ENCODE measurements at places on chromosomes 4 and X. TPM values are rescaled to one million over a fixed set of nuclear protein-coding genes. Genes with fewer than 3 reads are reported as not detected.

DNA sequence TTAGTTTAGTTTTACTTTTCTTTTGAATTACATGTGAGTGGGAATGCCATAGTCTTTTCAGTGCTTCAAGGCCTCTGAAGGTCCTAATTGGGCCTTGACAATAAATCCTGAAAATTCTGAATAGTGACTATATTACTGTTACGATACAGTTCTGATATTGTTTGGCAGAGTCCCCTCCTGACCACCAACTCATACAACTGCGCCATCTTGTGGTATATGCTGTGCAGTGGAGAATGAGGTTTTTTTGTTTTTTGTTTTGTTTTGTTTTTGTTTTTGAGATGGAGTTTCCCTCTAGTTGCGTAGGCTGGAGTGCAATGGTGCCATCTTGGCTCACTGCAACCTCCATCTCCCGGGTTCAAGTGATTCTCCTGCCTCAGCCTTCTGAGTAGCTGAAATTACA is 56.6 kb upstream of the CHRDL1 start:
- DNase-seq: no peak
- no peak overlapping the region for H3K4me3 ChIP-seq
- no peaks in the 10 kb centered on the region for H3K4me1 ChIP-seq
- H3K27me3 ChIP-seq: peaks cover 8% of the 10 kb centered on the region
- no peaks in the 10 kb centered on the region for H3K36me3 ChIP-seq

GRCh38 chrX:127702527-127702926 is 349.7 kb downstream of the ACTRT1 start:
- no peaks in the 10 kb centered on the region for H3K27me3 ChIP-seq
- no peak overlapping the region for H3K27ac ChIP-seq
- H3K36me3 ChIP-seq: no peaks in the 10 kb centered on the region

DNA sequence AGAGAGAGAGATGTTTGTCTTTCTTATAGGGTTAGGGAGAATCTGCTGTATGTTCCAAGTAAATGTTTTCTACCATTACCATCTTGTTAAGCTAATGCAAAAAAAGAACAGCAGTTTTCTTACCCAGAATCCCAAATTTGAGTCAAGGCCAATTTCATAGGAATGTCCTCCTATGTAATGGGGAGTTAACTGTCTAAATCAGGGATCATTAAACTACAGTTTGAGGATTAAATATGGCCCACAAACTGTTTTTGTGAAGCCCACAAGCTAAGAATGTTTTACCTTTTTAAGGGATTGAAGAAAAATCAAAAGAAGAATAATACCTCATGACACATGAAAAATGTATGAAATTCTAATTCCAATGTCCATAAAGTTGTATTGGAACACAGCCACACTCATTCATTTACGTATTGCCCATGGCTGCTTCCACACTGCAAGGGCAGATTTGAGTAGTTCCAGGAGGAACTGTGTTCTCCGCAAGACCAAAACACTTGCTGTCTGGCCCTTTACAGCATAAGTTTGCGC is 113.2 kb upstream of the SPRY1 start:
- H3K4me3 ChIP-seq: no peak overlapping the region
- H3K36me3 ChIP-seq: no peaks in the 10 kb centered on the region
- no peaks in the 10 kb centered on the region for H3K27me3 ChIP-seq
- no peak overlapping the region for H3K27ac ChIP-seq

DNA sequence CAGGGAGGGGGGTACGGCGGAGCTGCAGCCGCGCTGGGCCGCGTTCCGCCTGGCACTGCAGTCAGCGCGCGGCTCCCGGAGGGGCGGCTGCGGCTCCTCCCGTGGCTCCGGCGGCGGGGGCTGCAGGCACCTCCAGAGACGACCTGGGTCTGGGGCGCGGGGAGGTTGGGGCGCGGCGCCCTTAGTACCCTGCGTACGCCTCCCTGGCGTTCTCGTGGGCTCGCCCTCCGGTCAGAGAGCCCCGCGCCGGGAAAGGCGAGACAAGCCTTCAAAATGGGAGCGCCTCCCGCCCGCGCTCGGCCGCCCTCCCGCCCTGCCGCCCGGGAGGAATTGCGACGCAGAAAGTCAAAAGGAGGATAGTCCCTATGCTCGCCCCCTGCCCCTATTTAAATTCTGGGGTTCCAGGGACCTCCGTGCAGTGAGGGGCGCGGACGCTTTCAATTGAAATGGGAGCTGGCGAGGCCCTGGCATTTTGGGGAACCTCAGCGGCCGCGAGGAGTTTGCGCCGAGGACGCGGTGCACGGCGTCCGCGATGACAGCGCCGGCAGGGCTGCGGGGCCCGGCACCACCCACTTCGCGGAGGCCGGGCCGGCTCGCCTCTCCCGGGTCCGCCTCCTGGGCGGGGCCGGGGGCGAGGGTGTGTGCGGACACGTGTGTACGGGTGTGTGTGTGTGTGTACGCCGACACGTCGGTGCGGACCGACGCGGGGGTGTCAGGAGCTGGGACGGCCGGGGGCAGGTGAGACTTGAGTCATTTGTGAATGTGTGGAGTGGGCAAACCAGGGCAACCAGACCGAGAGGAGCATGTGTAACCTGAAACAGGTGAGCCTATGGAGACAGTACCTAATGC is 544 bp downstream of the HERC3 start:
- no peaks in the 10 kb centered on the region for H3K27me3 ChIP-seq
- peaks cover 9% of the 10 kb centered on the region for H3K36me3 ChIP-seq
- H3K4me3 ChIP-seq: peak overlapping the region; percentile 88

GRCh38 chr4:105137121-105137875 is 9.4 kb upstream of the TET2 start:
- H3K27me3 ChIP-seq: no peaks in the 10 kb centered on the region
- no peaks in the 10 kb centered on the region for H3K4me1 ChIP-seq
- no peak overlapping the region for H3K27ac ChIP-seq
- H3K4me3 ChIP-seq: no peak overlapping the region
- H3K36me3 ChIP-seq: no peaks in the 10 kb centered on the region

GRCh38 chr4:173565281-173565680 is 35.3 kb upstream of the HAND2 start:
- H3K4me3 ChIP-seq: no peak overlapping the region
- no peaks in the 10 kb centered on the region for H3K4me1 ChIP-seq
- no peak overlapping the region for H3K27ac ChIP-seq
- no peak for DNase-seq
- no peaks in the 10 kb centered on the region for H3K27me3 ChIP-seq
- H3K36me3 ChIP-seq: no peaks in the 10 kb centered on the region

DNA sequence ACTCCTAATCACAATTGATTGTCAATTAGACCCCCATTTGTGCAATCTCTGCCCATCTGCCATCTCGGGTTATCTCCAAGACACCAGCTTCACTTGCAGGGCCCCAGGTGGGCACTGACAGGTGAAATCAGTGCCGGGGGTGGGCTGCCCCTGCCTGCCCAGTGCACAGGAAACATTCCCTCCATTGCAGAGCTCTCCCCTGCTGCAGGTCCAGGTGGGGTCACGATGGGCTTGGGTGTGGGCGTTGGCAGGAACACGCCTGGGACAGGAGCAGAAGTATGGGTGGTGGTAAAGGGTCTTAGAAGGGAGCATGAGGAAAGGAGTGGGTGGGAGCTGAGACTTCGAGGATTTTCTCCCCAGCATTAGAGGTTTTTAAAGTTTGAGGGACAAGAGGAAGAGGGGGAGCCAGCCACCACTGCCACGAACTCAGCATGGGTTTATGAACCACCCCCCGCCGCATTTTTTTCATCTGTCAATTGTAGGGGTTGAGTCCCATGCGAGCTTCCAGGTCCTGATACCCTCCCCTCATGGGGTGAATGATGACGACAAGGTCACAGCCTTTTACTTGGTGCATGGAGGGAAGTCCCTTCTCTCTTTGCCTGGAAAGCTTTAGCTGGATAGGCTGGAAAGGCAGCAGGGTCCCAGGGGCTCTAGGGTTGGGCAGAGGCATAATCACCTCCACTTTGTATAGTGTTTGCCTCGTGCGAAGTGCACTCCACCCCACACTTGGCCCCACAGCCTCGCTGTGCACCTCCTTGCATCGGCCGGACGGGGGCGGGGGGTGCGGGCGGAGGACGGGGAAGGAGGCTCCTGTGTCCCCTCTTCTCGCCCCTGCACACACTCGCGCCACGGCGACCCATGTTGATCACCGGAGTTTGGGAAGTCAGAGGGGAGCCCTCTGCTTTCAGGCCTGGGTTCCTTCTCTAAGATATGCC is 3.5 kb upstream of the NKX1-1 start:
- no peaks in the 10 kb centered on the region for H3K4me1 ChIP-seq
- peaks cover 23% of the 10 kb centered on the region for H3K27me3 ChIP-seq
- H3K27ac ChIP-seq: no peak overlapping the region
- DNase-seq: no peak

DNA sequence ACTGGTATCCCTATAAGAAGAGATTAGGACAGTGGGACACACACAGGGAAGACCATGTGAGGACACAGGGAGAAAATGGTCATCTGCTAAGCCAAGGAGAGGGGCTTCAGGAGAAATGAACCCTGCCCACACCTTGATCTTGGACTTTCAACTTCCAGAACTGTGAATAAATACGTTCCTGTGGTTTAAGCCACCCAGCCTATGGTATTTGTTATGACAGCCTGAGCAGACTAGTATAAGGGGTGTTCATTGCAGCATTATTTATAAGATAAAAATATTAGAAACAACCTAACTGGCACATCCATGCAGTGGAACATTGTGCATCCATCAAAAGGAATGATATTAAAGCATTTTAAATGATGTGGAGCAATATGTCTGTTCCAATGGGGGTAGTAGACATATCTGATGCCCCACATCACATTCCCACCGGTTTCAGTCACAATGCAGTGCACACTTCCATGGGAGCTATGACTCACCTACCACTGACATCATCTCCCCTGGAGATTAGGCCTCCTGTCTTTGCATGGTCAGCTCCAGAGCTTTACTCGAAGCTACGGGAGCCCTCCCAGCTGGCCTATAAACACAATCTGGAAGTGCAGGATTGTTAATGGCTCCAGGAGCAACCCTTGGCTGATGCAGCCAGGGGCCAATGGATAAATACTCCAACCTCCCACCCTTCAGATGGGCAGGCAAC is 38.9 kb upstream of the MAMLD1 start:
- H3K4me1 ChIP-seq: peaks cover 9% of the 10 kb centered on the region
- H3K27ac ChIP-seq: no peak overlapping the region
- H3K36me3 ChIP-seq: no peaks in the 10 kb centered on the region
- no peak overlapping the region for H3K4me3 ChIP-seq
- no peaks in the 10 kb centered on the region for H3K27me3 ChIP-seq

GRCh38 chr4:152996111-152996571 is 60.0 kb downstream of the FHDC1 start:
- peak overlapping the region; percentile 69 for H3K27ac ChIP-seq
- peak; percentile 66 for DNase-seq
- no peaks in the 10 kb centered on the region for H3K36me3 ChIP-seq

GRCh38 chrX:72470532-72471223 is 102.0 kb downstream of the HDAC8 start:
- no peak overlapping the region for H3K27ac ChIP-seq
- DNase-seq: no peak
- no peaks in the 10 kb centered on the region for H3K36me3 ChIP-seq
- H3K4me3 ChIP-seq: no peak overlapping the region
- H3K27me3 ChIP-seq: no peaks in the 10 kb centered on the region
- no peaks in the 10 kb centered on the region for H3K4me1 ChIP-seq

DNA sequence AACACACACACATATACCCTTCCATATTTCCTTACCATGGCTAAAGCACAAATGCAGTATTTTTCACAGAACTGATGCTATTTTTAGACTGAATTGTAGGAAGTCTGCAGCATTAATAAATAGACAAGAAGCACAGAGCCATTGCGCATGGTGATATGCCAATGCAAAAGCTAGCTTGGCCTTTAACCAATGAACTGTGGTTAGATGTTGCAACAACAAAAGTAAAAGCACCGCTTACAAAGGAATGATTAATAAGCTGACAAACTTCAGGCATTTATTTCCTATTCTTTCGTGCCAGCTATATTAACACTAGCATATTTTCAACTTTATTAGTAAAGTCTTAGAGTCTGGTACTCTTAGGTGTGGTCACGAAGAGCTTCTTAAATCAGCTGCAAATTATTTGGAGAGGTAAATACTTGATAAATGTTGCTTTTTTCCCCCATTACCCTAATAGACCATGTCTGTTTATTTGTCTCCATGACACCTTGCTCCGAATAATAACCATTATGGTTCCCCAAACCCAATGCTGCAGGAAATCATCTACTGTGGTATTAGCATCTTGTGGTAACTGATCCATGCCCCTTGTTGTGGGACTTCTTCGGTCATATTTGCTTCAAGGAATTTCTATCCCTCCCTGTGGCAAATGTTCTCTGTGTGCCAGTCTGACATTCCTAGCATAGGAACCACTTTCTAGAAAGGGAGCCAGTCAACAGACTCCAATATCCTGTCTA is 306.1 kb upstream of the TAPT1 start:
- no peaks in the 10 kb centered on the region for H3K36me3 ChIP-seq
- no peaks in the 10 kb centered on the region for H3K27me3 ChIP-seq
- peaks cover 10% of the 10 kb centered on the region for H3K4me1 ChIP-seq
- peak overlapping the region; percentile 67 for H3K27ac ChIP-seq
- peak; percentile 88 for DNase-seq

DNA sequence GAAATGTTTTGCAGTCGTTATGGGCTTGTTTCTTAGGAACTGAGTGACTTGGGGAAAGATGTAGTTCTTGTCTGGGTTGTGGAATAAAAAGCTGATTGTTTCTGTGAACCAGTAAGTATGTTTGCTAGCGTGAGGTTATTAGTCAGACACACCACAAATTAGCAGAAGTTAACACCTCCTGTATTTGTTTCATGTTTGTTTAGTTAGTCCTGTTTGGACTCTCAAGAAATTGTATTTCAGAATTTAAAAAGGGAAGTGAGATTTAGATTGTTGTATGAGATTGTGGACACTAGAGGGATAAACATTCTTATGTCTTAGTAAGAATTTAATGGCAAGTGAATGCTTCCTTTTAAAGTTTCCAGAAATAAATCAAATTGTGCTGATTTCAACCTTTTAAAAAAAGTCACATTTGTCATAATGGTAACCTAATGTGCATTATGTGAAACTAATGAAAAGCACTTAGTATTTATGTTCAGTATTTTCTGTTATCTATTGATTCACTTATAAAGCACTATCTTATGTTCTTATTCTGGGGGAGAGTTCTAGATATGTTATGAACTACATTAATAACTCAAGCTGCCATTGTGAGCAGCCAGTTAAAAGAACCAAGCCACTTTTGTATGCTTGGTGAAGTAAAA is 25.6 kb downstream of the ATP10D start:
- peak; percentile 34 for DNase-seq
- H3K27ac ChIP-seq: no peak overlapping the region
- H3K36me3 ChIP-seq: peaks cover 18% of the 10 kb centered on the region
- H3K4me3 ChIP-seq: no peak overlapping the region
- no peaks in the 10 kb centered on the region for H3K4me1 ChIP-seq
- H3K27me3 ChIP-seq: no peaks in the 10 kb centered on the region

DNA sequence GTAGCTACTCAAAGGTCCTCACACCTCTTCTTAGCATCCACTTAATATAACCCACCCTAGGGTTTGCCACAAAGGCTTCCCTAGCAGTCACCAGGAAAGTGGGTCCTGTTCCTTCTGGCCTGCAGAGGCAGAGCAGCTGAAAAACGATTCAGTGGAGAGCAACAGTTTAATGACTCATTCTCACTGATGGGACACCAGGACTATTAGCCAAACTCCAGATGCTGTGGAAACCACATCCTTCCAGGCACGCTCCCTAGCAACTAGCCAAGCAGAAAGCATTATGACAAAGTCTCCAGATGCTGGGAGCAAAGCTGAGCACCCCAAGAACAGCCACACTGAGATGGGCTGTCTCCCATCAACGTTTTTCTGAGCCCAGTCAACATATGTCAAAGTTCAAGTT is 30.3 kb upstream of the UTP14A start:
- H3K27me3 ChIP-seq: no peaks in the 10 kb centered on the region
- DNase-seq: no peak
- H3K4me1 ChIP-seq: no peaks in the 10 kb centered on the region

Gene CXCL6
- 6.2 TPM for total RNA-seq

Gene MTNR1A
- 0.51 TPM for total RNA-seq

Gene GC
- not detected for total RNA-seq

Gene RTL5
- 8.3 TPM for total RNA-seq

Gene WDFY3
- 116 TPM for total RNA-seq

Gene PNCK
- total RNA-seq: 0.77 TPM
